Left ventricle myocardium inferior (tissue), 1 donor: ENCODE measurements at places on chromosomes 2 and 18. TPM values are rescaled to one million over a fixed set of nuclear protein-coding genes. Genes with fewer than 3 reads are reported as not detected.

DNA sequence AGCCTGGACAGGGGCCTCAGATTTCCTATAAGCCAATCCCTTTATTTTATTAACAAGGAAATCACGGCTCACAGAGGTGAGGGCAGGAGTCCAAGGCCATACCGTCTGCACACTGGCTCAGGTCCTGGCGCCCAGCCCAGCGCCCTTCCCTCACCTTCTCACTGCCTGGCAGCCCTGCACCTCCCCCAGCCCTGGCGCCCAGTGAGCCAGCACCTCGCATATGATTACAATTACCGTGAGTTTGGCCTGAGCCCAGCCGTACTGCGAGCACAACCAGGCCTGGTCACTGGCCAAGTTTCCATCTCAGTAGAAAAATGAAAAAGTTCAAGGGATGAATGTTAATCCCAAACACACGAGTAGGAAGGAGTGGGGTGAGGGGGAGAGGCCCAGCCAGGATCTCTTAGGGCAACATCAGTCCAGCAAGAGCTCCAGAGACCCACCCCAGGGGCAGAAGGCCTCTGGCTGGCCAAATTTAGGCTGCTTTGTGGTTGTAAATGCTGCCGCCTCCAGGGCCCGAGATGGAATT is 68.4 kb downstream of the MCFD2 start:
- DNase-seq, result peak; percentile 93
- peaks cover 64% of the 10 kb centered on the region for H3K4me1 ChIP-seq
- no peak overlapping the region for H3K4me3 ChIP-seq

- H3K36me3 ChIP-seq, result no peaks in the 10 kb centered on the region
- H3K4me1 ChIP-seq, result no peaks in the 10 kb centered on the region
- no peak overlapping the region for H3K27ac ChIP-seq
- H3K4me3 ChIP-seq, result no peak overlapping the region
- no peak for DNase-seq
Observed at GRCh38 chr2:127608061-127609030, 37.6 kb upstream of the GPR17 start.

DNA sequence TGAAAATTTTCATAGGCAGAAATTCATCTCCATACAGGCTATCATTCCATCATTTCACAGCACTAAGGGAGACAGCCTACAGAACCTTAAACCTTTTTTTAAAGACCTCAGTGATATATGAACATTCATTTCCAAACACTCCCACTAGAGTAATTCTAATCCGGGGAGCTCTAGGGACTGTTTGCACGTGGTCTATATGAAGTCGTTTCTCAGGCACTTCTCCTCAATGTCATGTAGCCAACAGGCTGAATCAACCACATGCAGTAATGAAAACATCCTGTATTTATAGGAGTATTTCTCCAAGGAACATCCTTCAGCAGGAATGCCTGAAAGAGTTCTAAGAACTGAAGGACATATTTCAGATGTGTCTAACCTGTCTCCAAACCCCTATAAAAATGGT is 97.3 kb upstream of the CREB1 start:
- H3K36me3 ChIP-seq, result no peaks in the 10 kb centered on the region
- no peaks in the 10 kb centered on the region for H3K27me3 ChIP-seq
- no peaks in the 10 kb centered on the region for H3K4me1 ChIP-seq

The IGFBP5 gene
- total RNA-seq, result 138 TPM
